ENCODE measurements at places on chromosomes 3 and 15.

- no peak for DNase-seq
Observed at GRCh38 chr15:101451846-101452245, 37.7 kb downstream of the PCSK6 start.

- DNase-seq: no peak
Observed at GRCh38 chr3:153137626-153138025, 24.4 kb upstream of the RAP2B start.

DNA sequence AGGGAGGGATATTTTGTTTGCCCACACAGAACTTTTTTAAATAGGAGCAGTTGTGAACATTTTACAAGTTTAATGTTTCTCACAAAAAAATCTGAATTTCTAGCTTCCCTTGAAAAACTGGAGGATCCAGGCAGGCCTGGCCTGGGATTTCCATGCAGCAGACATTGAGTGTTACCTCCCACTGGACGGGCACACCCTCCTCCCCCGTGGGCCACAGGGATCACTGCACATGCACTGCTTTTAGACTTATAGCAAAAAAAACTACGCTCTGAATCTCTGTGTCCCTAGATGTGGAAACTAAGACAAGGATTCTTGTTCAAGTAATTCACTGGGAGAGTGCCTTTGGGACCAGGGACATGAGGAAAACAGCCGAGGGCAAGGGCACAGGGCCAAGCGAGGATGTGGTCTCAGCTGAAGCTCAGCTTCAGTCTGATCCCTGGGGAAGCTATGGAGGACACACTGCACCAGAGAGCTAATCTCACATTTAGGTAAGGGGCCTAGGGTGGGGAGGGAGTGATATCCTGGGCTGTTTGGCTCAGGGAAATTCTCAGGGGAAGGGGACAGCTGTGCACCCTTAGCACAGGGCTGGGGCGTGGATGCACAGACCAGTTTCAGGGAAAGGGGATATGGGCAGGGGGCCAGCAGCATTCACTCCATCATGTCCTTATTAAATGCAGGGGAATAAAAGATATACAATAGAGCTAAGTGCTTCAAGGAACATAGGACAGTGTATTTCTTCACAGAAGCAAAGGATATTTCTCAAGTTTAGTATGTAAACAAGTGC lies 46.0 kb downstream of the FSIP1 start:
- DNase-seq: no peak

GRCh38 chr3:46857485-46858341 lies 5.5 kb downstream of the MYL3 start:
- DNase-seq: no peak

GRCh38 chr15:90664650-90665287 lies 52.4 kb upstream of the BLM start:
- no peak for DNase-seq

GRCh38 chr3:54628888-54629441 lies 298.9 kb downstream of the LRTM1 start:
- DNase-seq: no peak

Data from stimulated activated CD4-positive, alpha-beta T cell treated with anti-CD3 and anti-CD28 coated beads, TNF-alpha, amount 100 ng/mL, for 24 hours (primary cell).